ENCODE measurements at places on chromosomes 7 and 10. TPM values are rescaled to one million over a fixed set of nuclear protein-coding genes. Genes with fewer than 3 reads are reported as not detected.

DNA sequence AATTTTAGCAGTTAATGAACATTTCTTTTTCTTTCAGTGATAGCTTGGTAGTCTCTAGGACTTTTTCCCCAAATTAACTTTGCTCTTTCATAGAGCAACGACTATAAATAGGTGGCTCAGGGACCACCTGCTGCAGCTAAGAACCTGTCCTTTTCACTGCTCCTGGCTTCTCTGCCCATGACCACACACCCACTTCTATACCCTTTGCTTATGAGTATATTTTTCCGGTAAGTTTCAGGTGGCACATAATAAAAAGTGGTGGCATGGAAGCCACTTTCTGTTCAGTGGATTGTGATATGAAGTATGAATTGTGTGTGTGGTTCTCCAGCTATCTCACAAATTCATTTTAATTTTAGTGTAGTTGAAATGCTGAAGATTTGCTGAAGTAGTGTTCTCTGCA lies 1.2 kb downstream of the ING3 start:
- DNase-seq = no peak

The SPDYE3 gene
- total RNA-seq = not detected

DNA sequence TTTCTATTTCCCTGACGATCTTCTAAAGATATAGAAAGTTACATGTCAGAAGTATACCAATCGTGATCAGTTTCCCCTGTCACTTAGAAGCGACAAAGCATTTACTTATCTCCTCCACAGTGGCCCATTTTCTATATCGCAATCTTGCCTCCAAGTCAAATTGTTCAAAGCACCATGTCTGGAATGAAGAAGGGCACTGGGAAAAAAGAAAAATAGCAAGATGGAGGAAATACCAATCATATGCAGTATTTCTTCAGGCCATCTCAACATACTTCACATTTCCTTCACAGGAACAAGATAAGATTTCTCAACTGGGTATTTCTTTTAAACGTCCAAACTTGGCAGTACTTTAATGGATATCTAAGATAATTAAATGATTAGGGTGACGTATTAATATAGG lies 63.3 kb upstream of the IL6 start:
- DNase-seq = no peak

The TRIM73 gene
- 10.8 TPM for total RNA-seq

Data from suprapubic skin (tissue), 4 donors.